Forelimb muscle (tissue), 1 donor: ENCODE measurements at places on chromosomes 5 and 9.

DNA sequence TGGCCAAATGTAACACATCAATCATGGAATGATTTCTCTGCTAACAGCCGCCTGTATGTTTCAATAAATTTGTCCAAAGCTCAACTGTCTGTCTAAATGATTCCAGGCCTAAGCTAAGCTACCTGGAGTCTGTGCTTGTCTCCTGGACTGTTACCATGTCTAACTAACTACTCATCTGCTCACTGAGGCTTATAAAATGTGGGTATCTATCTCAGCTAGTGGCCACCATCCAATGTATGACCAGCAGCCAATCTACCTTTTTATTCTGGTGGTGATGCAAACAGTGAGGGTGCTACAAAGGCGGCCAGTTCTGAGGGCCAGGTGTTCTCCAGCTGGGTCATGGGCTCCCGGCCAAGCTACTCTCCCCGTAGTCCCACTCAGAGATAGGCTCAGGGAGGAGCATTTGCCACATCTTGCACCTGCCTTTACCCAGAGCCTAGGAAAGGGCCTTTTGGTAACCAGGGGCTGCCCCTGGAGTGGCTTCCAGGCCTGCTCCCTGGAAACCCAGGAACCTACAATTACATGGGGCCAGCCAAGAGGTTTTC, 59.1 kb downstream of the PFDN1 start:
- no peak for DNase-seq

- no peak for DNase-seq
Observed at GRCh38 chr5:151406322-151406947, 41.0 kb upstream of the SLC36A1 start.

- no peak for DNase-seq
Observed at GRCh38 chr5:96254980-96255691, 177.9 kb downstream of the PCSK1 start.

- no peak for DNase-seq
Observed at GRCh38 chr9:82363682-82364081, 375.1 kb downstream of the SPATA31D1 start.

DNA sequence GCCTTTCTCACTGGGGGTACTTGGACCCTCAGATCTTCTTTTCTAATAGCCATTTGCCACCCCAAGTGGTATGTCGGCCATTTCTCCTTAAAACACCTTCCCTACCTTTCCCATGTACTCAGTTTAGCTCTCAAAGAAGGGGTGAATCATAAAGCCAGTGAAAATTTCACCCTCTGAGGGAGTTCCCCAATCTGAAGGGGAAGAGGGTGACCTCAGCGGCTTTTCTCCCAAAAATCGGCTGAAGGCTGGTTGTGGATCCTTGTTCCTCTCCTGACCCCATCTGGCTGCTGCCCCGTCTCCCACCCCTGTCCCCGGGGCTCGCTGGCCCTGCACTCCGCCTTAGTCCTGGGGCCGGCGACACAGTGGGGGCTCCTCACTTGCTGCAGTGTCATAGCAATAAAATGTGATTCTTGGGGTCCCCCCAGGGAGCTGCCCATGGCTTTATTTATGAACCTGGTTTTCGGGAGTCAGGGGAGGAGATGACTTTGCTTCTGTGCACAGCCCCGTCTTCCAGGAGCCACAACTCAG, 17.3 kb upstream of the LTC4S start:
- DNase-seq, result no peak

GRCh38 chr9:18623221-18624079, 149.5 kb downstream of the ADAMTSL1 start:
- DNase-seq, result no peak

DNA sequence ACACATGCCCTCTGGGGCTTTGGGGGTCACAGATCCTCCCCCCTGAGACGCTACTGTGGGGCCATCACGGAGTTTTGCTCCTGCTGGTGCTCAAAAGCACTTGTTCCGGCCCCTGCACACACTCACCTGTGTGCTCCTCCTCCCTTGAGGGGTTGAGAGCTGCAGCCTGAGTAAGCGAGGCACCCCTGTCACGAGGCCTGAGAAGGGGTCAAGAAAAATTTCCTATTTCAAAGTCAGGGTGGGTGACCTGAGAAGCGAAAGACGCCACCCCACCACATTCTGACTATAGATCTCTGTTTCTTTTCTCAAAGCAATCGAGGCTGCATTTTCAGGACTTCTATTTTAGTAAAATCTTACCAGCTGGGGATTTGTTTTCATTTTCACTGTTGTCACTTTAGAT, 138.5 kb downstream of the DCP2 start:
- no peak for DNase-seq

DNA sequence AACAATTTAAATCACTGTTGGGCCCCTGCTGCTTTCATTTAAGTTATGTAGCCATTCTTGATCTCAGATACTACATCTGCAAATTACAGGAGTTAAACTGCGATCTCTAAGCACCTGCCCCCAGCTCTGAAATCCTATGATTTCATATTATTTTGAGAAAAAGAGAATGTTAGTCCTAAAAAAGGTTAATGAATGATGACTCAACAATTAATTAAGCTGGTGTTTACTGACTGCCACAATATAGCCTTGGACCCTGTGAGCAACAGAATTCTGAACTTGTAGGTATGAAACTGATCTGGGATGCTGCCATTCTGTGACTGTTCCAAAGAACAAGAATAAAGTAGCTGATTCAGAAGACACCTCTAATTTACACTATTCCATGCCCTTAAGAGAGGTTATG, 124.4 kb upstream of the FBXL7 start:
- DNase-seq, result no peak

DNA sequence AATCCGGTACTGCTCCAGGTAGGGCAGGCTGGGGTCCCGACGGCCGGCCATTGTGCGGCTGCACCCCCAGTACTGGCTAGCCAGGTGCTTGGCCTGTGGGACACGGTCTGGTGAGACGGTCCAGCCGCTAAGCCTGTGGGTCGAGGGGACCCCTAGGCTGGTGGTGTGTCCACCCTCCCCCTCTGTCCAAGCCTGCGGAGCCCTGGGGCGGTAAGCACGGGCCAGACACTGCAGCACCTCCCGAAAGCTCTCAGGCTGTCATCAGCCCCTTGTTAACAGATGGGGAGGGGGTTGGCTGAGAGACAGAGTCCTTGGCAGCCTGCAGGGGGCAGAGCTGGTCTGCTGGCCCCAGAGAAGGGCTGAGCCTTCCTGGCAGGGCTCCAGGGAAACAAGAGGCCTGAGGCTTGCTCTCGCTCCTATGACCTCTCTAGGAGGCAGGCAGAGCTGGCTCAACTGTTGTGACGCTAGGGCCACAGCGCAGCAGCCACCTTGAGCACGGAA, 11.8 kb upstream of the MRNIP start:
- DNase-seq, result no peak
